ENCODE measurements at places on chromosomes 1 and 21.

DNA sequence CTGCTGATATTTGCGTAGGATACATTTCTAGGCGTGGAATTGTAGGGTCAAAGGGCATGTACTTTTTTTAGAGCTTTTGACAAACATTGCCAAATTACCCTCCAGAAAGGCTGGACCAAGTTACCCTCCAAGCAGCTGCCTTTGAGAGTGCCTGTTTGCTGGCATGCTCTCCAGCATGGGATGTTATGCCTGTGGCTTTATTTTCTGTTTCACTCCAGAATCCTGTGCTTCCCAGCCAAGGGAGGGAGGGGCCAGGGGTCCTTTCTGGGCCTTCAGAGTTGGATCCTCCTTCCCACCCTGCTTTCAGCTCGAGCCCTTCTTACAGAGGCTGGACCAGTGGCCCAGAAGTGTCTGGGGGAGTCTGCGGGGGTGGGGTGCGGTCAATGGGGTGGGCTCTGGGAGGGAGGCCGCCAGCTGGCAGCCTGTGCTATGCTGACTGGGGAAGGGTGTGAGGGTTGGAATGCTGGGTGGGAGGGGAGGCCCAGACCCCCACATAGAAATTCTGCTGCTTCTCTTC, 81.2 kb downstream of the EPHB2 start:
- DNase-seq = no peak

DNA sequence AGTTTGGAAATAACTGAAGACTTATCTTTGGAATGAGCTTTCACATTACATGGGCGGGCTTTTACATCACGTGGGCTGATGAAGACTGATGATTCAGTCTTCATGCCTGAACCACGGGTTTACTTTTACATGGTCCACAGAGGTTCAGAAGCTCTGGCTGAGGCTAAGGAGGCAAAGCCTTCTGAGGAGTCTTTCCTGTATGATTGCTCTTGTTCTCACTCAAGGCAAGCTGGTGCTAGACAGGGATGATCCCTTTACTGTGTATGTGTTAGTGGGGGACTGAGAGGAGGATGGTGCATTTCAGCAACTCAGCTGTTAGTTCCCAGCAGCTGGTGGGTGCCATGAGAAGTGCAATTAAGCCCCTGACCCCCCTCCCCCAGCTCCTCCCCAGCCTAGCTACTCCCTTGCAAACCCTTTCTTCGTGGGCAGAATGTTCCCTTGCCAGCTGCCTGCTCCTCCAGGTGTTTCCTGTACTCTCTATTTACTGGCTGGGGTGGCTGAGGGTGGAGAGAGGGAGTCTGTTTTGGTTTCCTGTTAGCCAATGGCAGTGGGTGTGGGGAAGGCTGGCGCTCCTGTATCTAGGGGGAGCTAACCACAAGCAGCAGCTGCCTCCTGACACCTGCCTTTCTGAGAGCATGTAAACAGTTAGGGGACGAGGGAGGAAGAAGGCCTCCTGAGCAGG, 15.4 kb downstream of the BTG2 start:
- DNase-seq = peak; percentile 57

DNA sequence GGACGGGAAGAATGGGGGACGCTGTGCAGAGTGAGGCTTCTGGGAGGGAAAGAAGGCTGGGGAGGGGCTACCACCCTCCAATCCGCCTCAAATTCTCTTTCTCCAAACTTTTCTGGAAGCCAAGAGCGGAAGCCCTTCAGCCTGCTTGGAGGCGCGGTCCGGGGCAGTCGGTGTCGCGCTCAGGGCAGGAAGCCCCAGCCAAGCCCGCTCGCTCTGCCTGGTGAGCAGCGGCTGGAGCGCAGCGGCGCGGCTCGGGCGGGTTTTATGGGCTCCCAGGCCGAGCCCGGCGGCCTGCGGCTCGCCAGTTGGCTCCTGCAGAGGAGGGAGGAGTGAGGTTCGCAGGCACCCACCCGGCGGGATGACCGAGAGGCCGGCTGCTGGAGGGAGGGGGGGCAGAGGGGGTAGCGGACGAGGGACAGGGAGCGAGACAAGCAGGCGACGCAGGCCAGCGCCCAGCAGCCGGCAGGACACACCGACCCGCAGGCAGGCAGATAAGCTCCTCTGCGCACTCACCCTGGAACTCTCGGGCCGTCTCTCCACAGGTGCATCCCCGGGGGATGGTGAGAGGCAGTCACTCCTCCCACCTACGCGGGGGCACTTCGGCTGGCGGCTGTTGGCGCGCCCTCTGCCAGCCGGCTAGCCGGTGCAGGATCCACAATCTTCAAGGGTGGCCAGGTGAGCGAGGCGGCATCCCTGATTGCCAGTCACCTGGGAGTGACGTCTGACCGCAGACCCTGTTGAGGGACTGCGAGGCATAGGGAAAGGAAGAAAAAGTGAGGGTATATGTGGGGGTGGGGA, at the start of gene AVPR1B:
AVPR1B (minus strand) TSS at position 238 of the 798 bp plus-strand sequence. CDS start 498 bp downstream, outside the sequence.
- peak; percentile 70 for DNase-seq

DNA sequence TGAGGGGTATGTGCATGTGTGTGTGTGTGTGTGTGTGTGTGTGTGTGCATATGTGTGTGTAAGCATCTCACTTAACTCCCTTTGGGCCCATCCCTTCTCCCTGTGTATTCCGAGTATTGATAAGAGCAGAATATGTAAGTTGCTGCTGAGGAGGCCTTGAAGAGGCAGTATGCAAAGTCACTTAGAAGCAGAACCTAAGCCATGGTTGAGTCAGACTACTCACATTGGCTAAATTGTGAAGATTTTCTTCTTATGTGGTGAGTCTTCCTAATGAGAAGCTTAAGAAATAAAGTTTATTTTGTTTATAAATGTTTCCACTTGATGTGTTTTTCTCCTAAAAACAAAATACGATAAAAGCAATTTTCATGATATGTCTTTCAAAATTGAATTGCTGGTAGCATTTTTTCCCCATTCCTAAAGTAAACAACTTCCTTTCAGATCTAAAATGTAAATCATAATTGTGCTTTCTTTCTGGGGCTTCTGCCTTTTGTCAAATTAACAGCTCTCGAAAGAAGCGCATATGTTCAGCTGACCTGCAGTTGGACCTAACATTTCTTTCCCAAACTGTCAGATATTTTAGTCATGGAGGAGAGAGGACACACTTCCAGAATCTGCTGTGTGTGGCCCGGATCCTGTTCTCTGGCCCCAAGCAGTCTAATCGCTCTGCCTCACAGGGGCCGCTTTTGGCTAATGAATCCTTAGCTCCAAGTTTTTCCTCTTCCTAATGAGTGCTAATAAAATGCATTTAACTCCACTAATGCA, 284.0 kb downstream of the DUSP10 start:
- DNase-seq = no peak

DNA sequence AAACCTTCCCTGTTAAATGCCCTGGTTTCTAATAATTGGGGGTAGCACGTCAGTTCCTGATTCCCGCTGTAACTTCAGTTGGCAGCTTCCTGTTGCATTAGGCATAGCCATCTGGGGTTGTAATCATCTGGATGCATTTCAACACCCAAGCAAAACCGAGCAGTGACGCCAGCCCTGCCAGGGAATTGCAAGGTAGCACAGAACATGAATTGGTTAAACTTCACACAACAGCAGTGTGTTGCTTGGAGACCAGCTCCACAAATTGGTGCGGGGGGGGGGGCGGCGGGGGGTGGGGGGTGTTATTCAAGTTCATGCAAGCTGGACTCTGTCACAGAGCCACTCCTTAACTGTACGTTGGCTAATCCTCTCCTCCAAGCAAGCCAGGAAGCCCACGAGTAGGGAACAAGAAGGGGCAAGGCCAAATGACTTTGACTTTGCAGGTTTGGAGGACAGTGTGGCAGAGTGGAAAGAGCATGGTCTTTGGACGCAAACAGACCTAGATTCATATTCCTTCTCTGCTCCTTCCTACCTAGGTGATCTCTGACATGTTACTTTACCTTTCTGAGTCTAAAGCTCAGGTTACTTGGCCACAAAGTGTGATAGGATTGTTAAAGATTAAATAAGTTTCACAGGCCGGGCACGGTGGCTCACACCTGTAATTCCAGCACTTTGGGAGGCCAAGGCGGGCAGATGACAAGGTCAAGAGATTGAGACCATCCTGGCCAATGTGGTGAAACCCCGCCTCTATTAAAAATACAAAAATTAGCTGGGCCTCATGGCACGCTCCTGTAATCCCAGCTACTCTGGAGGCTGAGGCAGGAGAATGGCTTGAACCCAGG, 4.7 kb downstream of the LAX1 start:
- DNase-seq = peak; percentile 78

- DNase-seq = no peak
Observed at GRCh38 chr1:202145068-202145743, 669 bp upstream of the ARL8A start.

- no peak for DNase-seq
Observed at GRCh38 chr1:87135329-87135712, 193.4 kb upstream of the LMO4 start.

- DNase-seq = no peak
Observed at GRCh38 chr1:14786109-14786675, 187.7 kb downstream of the KAZN start.

GRCh38 chr1:154998818-154999570, 3.6 kb upstream of the ZBTB7B start:
- peak; percentile 82 for DNase-seq

DNA sequence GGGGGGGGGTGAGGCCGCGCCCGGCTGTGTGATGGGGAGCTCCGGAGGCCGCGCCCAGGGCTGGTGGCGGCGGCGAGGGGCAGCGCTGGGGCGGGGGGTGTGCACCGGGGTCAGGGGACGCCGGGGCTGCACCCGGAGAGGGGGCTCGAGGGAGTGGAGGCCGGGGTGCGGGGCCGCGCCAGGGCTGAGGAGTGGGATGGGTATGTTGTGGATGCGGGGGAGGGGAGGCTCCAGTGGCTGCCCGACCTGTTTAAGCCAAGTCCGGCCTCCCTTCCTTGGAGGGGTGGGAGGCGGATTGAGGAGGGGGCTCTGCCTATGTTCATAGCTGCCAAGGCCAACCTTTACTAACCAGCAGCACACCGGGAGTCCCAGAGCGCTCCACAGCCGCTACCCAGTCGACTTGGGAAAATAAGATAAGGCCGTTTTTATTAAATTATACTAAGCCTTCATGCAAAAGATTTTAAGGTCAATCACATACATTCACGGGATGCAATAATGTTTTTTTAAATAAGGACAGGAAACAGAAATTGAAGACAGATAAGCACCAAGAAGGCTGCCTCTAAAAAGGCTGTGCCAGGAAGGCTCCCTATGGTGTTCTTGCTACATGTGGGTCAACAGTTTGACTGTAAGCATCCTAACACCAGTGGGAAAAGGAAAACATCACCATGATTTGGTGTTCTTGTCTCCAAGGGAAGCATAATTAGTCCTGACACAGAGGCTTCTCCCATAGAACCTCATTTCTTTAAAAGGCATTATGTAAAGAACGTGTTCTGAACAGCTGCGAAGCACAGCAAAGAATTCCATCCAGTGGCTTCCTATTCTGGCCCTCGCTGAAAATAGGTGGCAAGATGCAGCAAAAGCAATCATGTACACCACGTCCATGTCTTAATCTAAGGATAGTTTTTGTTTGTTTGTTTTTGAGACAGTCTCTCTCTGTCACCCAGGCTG, 626 bp upstream of the HLCS start:
- no peak for DNase-seq

- DNase-seq = peak; percentile 27
Observed at GRCh38 chr1:2789986-2790581, 11.4 kb downstream of the TTC34 start.

GRCh38 chr1:7313081-7313546, 458.0 kb upstream of the VAMP3 start:
- no peak for DNase-seq

DNA sequence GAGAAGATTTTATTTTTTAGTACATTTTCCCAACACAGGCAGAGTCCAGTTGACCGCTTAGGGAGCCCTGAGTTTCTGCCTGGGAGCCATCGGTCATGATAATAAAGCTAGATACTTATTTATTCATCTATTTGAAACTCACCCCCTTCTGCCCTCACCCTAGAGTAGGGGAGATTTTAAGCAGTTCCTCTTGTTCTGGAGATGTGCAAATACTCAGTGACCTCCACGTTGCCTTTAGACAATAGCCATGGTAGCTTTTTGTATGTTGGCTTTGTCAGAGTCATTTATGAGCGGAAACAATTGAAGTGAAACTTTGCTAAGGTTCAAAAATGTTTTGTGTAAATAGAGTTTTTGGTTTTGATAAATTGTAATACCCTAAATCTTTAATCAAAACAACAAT, 45.7 kb upstream of the PLPPR4 start:
- DNase-seq = no peak

DNA sequence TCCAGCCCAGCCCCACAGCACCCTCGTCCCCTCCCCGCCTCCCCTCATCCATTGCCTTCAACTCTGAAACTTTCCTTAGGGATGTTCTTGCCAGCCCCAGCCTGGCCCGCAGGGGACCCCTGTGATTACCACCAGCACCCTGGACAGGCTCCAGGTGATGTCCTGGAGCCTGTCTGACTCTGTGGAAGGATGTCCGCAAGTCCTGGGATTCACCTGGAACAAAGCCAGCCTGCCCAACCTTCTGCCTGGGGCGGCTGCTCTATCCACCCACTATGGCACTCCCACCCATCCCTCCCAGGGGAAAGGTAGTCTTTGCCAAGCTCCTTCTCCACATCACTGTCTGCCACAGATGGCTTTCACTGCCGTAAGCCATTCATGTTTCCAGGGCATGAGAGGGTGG, 24.4 kb upstream of the PTPRF start:
- DNase-seq = no peak

GRCh38 chr1:32825181-32825580, 7.7 kb downstream of the S100PBP start:
- DNase-seq = no peak

DNA sequence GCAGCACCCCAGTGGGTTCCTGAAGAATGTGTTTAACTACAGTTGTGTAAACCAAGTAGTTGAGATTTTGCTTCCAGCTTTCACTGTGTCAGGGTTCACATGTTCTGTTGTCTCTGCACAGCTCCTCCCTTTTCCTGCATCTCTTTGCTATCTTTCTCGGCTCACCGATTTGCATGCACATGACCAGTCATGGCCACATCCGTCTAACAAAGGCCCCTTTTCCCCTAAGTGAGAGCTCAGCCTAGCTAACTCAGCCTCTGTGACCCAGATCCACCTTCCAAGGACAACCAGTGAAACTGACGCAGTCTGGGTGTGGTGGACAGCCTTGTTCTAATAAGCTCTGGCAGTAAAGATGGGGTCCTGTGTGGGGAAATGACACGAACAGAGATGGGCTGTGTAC, 101.1 kb downstream of the ZP4 start:
- no peak for DNase-seq

GRCh38 chr21:41168391-41169257, 664 bp downstream of the BACE2 start:
- peak; percentile 72 for DNase-seq
